ENCODE measurements at places on chromosomes 12 and 14.

DNA sequence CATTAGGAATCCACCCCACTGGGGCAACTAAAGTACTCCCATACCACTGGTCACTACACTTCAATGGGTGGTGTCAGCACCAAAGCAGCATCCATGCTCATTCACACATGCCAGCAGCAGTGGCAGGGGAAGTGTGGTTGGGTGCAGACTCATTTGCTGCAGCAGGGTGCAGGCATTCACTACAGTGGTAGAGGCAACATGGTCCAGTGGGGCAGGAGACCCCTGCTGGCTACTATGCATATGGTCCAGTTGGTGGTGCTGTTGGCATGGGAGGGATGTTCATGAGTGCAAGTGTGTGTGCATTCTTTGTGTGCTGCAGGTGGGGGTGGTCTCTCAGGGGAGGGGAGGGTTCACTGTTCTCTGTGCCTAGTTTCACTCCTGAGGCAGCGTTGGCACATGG lies 908.4 kb upstream of the NOVA1 start:
- no peak for DNase-seq

- no peak for DNase-seq
Measured at GRCh38 chr14:104601786-104602185, 2.8 kb downstream of the TMEM179 start.

DNA sequence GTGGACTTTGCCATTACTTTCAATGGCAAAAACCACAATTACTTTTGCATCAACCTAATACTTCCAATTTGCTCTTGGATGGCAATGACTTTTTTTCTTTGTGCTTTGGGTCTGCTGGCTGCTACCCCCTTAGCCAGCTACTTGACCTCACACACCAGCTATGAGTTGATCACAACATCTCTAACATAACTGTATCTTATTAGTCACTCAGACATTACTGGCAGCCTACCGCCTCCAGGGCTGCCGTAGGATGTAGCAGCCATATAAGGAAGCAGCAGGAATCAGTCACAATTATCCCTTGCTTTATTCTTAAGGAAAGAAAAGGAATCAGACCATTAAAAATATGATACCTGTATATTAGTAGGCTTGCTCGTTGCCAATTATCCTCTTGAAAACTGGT lies 260.5 kb downstream of the ADAMTS20 start:
- no peak for DNase-seq

DNA sequence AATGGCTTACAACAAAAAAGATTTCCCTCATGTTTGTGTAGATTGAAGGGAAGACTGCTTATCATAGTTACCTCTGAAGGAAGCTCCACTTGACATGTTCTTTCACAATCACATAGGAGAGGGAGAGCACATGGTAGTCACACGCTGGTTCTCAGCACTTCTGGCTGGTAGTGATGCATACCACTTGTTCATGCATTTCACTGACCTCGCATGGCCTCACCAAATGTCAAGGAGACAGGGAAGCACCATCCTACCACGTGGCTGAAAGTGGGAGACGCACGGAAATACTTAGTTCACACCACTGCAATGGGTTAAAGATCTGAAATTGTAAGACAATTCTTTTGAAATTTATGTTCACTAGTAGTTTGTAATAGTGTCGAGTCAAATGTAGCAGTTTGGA lies 74.0 kb downstream of the PDE3A start:
- DNase-seq: no peak

DNA sequence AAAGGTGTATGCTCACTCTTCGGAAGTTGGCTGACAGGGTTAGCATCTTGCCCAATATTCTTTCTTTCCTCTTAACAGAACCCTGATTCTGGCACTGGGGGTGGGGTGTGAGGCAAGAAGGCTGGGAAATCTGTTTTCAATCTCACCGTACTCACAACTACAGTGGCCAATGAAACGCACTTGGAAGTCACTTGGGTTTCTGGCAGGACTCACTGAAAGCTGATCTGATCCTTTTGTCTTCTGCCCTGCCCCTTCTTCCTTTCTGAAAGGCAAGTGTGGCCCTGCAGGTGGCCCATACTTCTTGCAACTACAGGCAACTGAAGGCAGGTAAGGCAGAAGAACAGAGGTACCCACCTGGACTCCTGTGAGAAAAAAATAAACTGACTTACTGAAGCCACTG lies 106.9 kb downstream of the STXBP6 start:
- DNase-seq: peak; percentile 46

DNA sequence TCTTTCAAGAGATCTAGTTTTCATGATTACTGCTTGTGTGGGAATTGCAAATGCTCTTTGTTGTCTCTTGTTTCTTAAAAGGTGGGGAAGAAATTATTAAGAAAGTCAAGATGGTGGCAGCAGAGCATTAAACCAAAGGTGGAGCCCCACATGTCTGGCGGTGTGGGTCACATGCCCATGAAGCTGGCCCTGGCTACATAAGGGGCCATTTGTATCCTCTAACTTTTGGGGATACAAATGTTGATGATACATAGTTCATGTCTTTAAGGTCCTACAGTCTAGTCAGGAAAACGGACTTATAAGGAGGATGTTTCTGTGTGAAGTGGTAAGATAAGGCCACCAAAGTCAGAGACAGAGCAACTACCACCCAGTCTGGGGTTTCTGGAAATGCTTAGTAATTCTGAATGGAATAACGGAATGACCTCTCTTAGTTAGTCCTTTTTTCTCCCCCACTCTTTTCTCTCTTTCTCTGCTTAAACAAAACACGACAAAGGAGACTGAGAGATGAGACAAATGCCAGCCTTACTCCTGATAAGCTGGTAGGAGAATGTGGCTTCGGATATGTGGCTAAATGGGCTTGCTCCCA lies 39.9 kb upstream of the PTHLH start:
- no peak for DNase-seq

DNA sequence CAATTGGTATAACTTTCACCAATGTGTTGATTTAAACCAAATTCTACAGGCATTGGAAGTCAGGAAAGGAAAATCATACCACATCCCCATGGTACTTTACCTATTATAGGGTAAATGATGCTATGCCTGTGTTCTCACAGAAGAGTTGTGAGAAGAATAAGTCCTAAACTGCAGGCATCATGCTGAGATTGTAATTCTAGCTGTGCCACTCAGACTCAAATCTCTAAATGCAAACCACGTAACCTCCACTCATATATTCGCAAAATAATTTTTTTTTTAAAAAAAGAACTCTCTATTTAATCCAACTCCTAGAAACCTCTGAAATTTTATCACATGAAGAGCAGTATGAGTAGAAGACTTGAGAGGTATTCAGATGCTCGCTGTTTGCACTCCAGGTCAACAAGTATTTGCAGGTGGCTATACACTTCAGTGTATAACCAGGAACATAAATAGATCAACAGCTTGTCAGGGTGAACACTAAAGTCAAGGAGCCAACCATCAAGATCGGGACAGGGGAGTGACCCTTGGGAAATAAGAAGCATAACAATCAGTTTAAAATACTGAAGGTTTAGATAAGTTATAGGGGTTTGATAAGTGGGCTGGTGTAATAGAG lies 110.1 kb downstream of the SLC25A21 start:
- DNase-seq: no peak

- no peak for DNase-seq
Measured at GRCh38 chr12:56257071-56257470, 1.1 kb downstream of the ANKRD52 start.

DNA sequence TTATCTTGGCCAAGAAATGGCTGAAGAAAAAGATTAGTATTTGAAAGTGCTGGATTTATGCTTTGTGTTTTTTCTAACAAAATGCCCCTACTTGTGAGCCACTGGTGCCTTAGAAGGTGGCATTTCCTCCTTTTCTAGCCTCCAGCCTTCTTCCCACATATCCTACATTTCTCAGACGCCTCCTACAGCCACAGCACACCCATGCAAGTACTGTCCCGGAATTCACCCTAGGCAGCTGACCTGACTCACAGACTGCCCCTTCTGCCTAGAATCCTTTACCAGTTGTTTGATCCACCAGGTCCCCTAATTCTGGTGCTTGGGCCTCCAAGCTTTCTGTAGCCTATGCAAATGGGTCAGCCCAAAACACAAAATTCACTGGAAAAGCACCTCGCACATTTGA lies 166.0 kb downstream of the FOXN3 start:
- DNase-seq: no peak

Measured in fibroblast of the conjunctiva (primary cell).